ENCODE measurements at places on chromosomes 2 and 18.

DNA sequence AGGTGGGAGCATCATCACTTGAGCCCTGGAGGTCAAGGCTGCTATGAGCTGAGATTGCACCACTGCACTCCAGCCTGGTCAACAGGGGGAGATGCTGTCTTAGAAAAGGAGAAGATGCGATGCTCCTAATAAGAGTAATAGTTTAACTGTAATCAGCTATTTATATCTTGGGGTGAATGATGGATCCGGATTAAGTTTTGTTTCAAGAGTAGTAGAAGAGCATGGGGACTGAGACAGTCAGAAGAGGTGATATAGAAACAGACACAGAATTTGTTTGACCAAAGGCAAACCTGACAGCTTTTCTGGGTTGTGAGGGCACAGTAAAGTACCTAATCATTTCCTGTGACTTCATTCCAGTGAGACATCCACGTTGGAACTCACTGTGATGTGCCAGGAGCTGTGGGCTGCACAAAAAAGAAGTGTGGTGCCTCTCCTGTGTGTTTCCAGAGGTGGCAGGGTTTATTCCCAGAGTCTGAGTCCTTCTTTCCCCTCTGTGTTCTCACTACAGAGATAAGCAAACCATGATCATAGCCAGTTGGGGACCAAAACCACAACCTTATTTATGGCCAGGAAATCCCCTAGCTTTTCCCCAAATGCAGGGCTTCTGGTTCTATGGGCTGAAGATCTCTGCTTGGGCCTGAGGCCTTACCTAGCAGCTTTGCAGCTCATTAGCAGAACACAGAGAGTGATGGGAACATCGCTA, 113.7 kb downstream of the XRCC5 start:
- no peak for DNase-seq

- DNase-seq, result no peak
These were observed 307.0 kb upstream of the CWC22 start for GRCh38 chr2:180314086-180314485.

GRCh38 chr18:35618696-35619095, 37.2 kb downstream of the GALNT1 start:
- DNase-seq, result no peak

GRCh38 chr18:33735428-33735827, 157.4 kb downstream of the ASXL3 start:
- DNase-seq, result no peak

DNA sequence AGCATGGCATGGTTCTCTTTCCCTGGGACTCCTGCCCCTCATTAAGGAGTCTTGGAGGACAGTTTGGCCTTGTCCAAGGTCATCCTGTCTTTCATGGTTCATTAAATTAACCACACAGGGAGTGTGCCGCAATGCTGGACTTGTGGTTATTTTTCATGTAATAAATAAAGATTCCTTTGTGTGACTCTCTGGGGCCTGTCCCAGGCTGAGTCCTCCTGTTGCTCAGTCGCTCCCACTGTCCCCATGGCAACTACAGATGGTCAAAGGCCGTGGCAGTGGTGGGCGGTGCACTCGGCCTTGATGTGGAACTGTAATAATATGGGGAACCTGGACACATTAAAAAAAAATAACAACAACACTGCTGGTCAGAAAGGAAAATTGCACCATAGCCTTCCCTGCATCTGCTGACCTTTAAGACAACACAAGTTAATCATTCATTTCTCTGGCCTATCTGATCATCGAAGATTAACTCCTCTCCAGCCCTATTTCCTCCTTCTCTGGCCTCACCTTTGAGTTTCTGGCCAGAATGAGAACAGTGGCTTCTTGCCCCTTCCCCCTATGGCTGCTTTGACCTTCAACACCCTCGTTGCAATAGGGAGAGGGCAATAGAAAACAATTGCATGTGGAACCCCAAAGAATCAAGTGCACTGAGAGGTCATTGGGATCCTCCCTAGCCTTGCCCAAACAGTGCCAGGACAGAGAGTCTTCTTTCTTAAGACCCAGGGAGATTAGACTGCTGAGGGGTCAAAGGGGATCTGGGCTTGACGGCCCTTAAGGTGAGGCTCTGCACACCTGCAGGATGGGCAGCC, 44.7 kb downstream of the PSD4 start:
- no peak for DNase-seq

DNA sequence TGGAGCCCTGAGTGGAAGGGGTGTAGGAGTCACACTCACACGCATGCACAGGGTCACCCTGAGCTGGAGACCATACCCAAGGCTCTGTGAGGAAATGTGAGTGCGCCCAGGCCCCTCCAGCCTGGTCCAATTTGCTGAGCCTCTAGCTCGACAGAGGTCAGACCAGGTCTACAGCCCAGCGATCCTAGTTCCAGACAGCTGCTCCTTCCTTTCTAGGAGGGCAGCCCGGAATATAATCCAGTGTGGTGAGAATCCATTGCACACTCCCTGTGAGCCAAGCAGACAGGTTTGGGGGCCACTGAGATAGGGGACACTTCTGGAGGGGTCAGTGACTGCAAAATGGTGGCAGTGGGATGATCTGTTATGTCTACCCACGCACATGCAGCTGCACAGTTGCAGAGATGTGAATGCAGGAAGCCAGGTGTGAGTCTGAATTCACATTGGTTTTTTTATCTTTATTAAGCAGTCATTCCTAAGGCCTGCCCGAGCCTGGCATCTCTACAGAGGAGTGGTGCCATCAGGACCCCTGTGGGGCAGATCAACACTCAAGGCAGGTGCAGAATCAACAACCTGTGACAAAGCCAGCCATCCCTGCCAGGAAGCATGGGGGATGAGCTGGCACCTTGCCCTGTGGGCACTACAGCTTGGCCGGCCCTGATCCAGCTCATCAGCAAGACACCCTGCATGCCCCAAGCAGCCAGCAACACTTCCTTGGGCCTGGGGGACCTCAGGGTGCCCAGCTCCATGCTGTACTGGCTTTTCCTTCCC, at the start of gene GPR148:
GPR148 (plus strand) TSS at position 522 of the 768 bp plus-strand sequence; CDS start at position 604, 82 bp downstream.
- no peak for DNase-seq

DNA sequence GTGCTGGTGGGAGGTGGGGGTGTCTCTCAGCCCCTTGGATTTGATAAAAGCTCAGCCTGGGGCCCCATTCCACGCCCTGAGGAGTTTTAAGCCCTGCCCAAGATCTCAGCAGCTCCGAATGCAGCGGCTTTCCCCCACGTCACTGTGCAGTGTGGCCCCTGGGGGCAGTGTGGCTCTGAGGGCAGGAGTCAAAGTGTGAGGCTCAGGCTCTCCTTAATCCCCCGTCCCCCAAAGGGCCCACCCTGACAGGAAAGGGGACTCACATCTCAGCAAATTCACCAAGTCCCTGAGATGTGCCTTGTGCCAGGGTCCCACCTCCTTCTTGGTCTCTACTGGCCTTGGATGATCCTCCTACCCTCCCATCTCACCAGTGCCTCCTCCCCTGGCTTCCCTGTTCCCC, 25.2 kb downstream of the NPPC start:
- no peak for DNase-seq

GRCh38 chr2:215619022-215619958, 183.4 kb upstream of the FN1 start:
- DNase-seq, result no peak

GRCh38 chr2:234429265-234429664, 67.6 kb downstream of the ARL4C start:
- DNase-seq, result no peak

DNA sequence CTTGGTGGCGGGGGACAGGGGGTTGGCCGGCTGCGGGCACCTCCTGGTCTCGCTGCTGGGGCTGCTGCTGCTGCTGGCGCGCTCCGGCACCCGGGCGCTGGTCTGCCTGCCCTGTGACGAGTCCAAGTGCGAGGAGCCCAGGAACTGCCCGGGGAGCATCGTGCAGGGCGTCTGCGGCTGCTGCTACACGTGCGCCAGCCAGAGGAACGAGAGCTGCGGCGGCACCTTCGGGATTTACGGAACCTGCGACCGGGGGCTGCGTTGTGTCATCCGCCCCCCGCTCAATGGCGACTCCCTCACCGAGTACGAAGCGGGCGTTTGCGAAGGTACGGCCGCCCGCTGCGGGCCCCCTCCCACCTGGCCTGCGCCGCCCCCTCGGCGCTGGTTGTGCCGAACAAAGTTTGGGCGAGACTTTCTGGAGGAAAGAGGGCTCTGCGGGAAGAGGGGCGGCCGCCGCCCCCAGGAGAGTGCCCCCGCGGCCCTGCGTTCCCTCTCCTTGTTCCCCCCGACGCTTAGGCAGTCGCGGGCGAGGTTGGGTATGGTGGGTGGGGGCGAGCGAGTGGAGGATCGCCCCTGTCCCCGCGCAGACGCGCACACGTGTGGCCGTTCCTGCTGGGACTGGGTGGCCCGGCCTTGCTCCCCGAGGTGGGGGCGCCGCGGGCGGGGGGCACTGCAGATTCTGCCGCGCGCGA, 866 bp downstream of the CRIM1 start:
- peak; percentile 19 for DNase-seq

DNA sequence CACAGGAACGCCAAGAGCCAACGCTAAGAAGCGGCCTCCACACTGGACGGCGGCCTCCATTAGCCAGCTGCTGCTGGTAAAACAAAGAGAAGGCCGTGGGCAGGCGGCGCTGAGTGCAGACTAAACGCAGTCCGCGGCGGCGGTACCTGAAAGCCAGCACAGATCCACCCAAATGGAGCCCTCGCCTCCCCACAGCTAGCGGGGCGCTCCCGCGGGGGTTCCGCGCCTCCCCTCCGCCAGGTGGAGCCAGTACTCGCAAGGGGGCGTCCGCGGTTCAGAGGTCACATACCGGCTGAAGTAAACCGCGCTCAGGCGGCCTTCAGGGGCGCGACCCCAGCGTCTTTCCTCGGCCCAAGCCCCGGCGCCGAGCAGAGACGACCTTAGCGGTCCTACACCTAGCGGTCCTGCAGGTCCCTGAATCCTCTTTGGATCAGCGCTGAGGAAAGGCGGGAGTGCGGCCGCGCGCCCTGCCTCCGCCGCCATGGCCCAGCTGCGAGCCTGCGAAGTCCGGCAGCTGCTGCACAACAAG, 293.1 kb upstream of the ERBB4 start:
- no peak for DNase-seq

DNA sequence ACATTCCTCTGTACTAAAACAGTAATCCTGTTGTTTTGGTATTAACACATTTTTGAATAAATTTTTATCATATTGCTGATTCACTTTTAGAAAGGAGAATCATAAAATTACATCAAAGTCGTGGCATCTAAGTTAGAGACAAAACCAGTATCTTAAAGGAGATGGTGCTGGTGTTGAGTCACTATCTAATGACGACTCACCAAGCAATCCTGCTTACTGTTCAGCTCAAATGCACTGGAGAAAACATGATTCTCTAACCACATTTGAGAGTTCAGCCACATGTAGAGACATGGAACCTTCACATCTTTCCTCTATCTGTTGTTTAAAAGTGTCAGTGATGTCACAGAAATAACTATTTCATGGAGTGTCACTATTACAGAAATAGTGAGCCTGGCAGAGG, 473.8 kb downstream of the TGIF1 start:
- no peak for DNase-seq

GRCh38 chr2:238042849-238043584, 17.8 kb upstream of the SCLY start:
- no peak for DNase-seq

DNA sequence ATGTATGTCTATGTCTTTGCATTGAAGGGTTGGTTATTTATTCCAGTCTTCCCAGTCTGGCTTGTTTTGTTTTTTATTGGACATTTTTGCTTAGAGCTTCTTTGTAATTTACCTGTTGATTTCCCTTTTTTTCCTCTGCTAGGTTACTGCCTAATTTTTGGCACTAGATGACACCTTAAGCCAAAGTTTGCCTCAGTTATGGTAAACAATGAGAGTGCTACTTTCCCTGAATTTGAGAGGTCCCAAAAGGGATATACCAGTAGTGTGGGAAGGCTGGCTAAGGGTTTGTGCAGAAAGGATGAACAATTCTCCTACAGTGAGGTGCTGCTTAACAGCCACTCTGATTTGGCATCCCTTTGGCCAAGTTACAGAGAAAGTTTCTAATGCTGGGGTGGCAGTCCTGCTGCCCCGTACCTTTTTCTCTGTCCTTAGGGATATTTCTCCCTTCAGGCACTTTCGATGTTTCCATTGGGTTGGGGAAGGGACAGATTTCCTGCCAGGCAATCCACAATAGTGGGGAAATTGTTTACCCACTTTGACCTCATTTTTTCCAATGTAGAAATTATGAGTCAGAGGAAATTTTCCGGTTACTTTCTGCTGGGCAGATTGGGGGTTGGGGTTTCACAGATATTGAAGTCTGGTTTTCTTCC, 354.9 kb downstream of the PTPRM start:
- no peak for DNase-seq

GRCh38 chr18:65822826-65823225, 72.0 kb downstream of the CDH7 start:
- DNase-seq, result no peak

DNA sequence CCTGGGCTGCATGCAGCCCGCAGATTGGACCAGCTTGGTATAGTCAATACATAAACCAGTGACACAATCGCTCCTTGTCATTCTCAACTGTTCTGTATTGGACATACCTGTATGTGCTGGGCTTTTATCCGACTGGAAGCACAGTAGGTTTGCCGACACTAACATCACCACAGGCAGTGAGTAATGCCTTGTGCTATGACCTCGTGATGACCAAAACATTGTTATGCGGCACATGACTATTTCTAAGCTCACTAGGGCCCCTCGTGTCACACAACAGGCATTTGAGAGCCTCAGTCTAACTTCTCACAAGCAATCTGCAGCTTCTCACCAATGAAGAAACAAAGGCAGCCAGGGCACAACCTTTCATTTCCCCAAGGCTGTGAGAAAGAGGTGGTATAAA, 320.8 kb downstream of the AFF3 start:
- no peak for DNase-seq

GRCh38 chr2:181943411-181944124, 42.1 kb upstream of the PPP1R1C start:
- no peak for DNase-seq

GRCh38 chr2:176747928-176748327, 464.7 kb upstream of the HNRNPA3 start:
- DNase-seq, result no peak

GRCh38 chr2:7785700-7786099, 868.5 kb downstream of the RNF144A start:
- DNase-seq, result no peak

DNA sequence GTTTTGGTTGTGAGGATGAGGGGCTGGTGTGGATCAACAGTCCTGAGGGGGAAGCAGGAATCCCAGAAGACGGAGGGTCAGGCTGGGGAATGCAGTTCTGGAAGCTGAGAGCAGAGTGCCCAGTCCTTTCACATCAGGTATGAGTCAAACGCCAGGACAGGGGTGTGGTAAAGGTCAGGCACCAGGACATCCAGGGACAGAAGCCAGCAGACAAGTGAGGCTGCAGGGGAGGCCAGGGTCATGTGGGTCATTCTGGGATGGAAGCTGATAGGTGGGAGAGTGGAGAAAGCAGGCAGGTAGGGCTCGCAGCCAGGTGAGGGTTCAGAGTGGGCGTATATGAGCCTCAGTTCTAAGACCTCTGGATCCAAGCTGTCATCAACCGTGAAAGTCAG, 12.8 kb upstream of the GNLY start:
- DNase-seq, result no peak

DNA sequence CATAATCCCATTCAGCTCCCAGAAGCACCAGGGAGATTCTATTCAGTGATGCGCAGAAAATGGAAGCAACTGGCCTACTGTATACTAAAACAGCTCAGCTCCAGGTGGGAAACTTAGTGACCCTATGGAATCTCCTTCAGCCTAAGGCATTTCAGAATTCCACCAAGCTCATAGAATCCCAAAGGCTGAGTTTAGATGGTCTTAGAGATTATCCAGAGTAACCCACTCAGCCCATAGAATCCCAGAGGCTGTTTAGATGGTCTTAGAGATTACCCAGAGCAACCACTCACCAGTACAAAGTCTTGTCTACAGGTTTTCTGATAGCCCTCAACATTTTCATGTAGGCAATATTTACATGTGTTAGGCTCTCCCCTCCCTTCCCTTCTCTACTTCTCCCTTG, 232.0 kb upstream of the SLC14A2 start:
- no peak for DNase-seq
